Bronchus fibroblast of lung (primary cell): ENCODE measurements at places on chromosomes 7 and 10. TPM values are rescaled to one million over a fixed set of nuclear protein-coding genes. Genes with fewer than 3 reads are reported as not detected.

The NEUROG3 gene
- total RNA-seq = not detected in 2 replicates

The MBL2 gene
- not detected in 2 replicates for total RNA-seq

The RSBN1L gene
- 8.6 and 10.9 TPM in 2 replicates for total RNA-seq

The FAM20C gene
- 137 and 144 TPM in 2 replicates for total RNA-seq

The TLX1 gene
- not detected in 2 replicates for total RNA-seq

The PAX4 gene
- total RNA-seq = not detected in 2 replicates

The CCDC172 gene
- not detected in 2 replicates for total RNA-seq

The FGFR2 gene
- 0.34 TPM in 1 of 2 replicates, not detected in the other for total RNA-seq

The GPR26 gene
- not detected in 2 replicates for total RNA-seq

The HOXA6 gene
- total RNA-seq = 3.0 and 3.9 TPM in 2 replicates

The FAM131B gene
- 0.84 and 1.0 TPM in 2 replicates for total RNA-seq

The KMT2E gene
- 24.0 and 25.1 TPM in 2 replicates for total RNA-seq

The PTPRE gene
- 1.0 and 1.7 TPM in 2 replicates for total RNA-seq

The ZCWPW1 gene
- 0.30 and 0.50 TPM in 2 replicates for total RNA-seq

The KMT2C gene
- total RNA-seq = 6.4 and 7.0 TPM in 2 replicates

The SUFU gene
- total RNA-seq = 5.4 and 5.5 TPM in 2 replicates

The EVX1 gene
- total RNA-seq = not detected in 2 replicates

The FAM25A gene
- not detected in 2 replicates for total RNA-seq

The PRPS1L1 gene
- not detected in 2 replicates for total RNA-seq

The LBX1 gene
- total RNA-seq = under 0.01 TPM in 1 of 2 replicates, not detected in the other

The SPDYE6 gene
- not detected in 2 replicates for total RNA-seq

The TYW1B gene
- 0.30 and 0.67 TPM in 2 replicates for total RNA-seq

The GJC3 gene
- total RNA-seq = not detected in 2 replicates

The IL6 gene
- total RNA-seq = 0.17 and 1.0 TPM in 2 replicates

The EBLN1 gene
- not detected in 2 replicates for total RNA-seq

The VPS50 gene
- total RNA-seq = 10.6 and 20.3 TPM in 2 replicates

The ECHDC3 gene
- total RNA-seq = 29.8 and 33.4 TPM in 2 replicates

The FLNC gene
- 208 and 209 TPM in 2 replicates for total RNA-seq

The GDF10 gene
- total RNA-seq = under 0.01 TPM in 1 of 2 replicates, not detected in the other

The MAGI2 gene
- 1.3 and 1.5 TPM in 2 replicates for total RNA-seq

The FOXK1 gene
- 18.0 and 19.3 TPM in 2 replicates for total RNA-seq

The TCAF2 gene
- total RNA-seq = 1.5 and 1.8 TPM in 2 replicates
